ENCODE measurements at places on chromosomes 5 and 9.

DNA sequence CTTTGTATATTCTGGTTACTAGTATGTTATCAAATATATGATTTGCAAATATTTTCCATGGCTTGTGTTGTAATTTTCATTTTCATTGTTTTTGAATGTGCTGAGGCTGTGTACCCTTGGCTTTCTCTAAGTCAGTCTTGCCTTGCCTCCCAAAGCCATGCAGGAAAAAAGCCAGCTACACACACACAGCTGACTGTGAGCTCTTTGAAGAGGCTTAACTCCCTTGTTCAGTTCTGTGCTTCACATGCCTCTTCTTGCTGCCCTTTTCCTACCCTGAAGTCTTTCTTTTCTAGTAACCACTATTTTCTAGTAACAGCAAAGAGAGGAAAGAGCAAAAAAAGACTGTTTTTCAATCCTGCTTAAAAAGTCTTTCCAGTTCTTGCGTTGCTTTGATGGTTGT is 53.9 kb downstream of the KCNN2 start:
- no peak for DNase-seq

- DNase-seq, result no peak
Observed at GRCh38 chr9:108515856-108516255, 339.9 kb downstream of the ACTL7B start.

- no peak for DNase-seq
Observed at GRCh38 chr5:135030123-135030955, 3.7 kb downstream of the PITX1 start.

DNA sequence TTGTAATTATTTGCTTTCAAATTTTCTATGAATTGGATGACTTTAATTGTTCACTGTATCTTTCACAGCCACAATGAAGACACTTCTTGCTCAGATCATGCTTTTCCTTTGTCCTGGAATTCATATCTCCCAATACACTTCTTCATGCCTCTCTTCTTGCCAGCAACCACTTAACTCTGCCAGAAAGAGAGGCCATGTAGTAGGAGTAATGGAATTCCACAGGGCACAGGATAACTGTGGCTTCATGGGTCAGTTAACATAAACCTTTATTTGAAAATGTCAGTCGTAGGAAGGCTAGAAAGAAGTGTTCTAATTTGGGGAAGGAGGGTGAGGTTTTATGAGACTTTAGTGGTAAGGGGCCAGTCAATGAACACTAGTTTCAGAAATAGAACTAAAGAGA is 190.3 kb downstream of the TMEM167A start:
- no peak for DNase-seq

DNA sequence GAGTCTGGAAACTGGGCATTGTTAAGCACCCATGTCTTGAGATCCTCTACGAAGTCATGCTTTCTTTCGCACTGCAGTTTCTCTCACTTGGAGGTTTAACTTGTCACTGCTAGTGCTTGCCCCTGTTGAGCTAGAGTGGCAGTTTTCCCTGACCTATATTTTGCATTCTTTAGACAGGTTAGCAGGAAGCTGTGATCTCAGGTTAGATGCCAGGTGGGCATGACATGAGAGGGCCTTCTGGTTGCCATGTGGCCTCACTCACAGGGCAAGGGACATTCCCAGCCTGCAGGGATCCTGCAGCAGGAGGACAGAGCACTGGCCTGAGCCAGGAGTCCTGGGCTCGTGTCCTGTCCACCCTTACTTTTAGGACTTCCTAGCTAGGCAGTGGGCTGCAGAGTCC is 28.6 kb downstream of the SLC36A1 start:
- DNase-seq, result no peak

DNA sequence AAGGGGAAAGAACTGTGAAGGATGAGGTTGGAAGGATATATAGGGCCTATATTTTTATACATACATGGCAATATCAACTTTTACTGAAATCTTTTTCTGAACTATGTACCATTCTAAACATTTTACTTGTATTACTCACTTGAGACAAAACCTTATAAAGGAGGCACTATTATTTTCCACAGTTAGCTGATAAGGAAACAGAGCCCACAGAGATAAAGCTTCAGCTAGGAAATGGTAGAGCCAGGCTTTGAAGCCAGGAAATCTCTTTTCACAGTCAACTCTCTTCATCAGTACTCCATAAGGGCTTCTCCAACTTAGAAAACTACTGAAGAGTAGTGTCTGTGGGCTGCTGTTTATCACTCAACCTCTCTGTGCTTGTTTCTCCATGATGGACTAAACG is 613.7 kb downstream of the PRELID2 start:
- no peak for DNase-seq

GRCh38 chr5:97745817-97746216 is 562.8 kb upstream of the RIOK2 start:
- DNase-seq, result no peak

GRCh38 chr5:157494178-157494832 is 34.3 kb downstream of the NIPAL4 start:
- DNase-seq, result no peak

- DNase-seq, result no peak
Observed at GRCh38 chr5:135894276-135894675, 1.4 kb downstream of the IL9 start.

DNA sequence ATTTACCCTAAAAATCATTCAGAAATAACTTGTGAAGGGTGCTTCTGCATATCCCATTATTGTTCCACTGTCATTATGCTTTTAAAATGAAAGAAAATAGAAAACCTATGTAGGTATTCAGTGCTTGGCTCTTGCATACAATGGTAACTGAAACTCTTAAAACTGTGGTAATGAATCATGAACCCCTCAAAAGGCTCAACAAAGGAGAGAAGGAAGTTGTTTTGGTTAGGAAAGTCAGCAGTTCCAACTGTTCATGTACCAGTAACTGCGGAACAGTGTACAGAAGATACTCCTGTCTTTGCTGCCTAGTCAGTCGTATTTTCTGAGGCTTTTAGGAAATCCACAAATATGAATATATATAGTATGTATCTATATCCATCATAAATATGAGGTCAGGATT is 96.1 kb downstream of the OSMR start:
- no peak for DNase-seq
